ENCODE measurements at places on chromosomes 4 and X.

- DNase-seq = no peak
These were observed 4.2 kb upstream of the ABCG2 start for GRCh38 chr4:88162626-88163025.

DNA sequence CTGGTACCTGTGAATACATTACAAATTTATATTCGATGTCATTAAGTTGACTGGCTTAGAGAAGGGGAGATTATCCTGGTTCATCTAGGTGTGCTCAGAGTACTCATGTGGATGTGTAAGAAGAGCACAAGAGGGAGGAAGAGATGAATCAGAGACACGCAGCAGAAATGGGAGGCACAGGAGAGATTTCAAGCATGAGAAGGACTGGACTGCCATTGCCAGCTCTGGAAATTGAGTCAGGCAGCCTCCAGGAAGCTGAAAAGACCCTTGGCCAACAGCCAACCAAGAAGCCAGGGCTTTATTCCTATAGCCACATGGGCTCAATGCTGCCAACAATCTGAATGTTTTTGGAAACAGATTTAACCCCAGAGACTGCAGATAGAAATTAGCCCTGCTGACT is 1390.0 kb downstream of the STIM2 start:
- DNase-seq = no peak

- no peak for DNase-seq
These were observed 105.1 kb downstream of the NFKB1 start for GRCh38 chr4:102606261-102606660.

DNA sequence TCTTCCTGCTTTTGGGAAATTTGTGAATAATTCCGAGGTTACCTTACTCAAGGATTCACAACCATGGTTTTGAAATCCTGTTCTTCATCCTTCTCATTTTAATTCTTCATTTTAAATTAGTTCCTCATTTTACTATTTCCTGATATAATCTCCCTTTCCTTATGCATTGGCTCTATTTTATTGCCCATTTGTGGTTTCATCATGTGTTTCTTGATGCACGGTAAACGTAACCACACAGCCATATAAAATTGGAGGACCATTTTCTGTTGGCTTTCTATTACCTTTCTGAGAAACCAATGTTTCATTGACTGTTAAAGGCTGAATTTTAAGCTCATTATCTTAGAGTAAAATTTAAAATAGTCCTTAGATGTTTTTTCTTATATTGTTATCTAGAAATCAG is 100.3 kb upstream of the NDST4 start:
- DNase-seq = no peak

DNA sequence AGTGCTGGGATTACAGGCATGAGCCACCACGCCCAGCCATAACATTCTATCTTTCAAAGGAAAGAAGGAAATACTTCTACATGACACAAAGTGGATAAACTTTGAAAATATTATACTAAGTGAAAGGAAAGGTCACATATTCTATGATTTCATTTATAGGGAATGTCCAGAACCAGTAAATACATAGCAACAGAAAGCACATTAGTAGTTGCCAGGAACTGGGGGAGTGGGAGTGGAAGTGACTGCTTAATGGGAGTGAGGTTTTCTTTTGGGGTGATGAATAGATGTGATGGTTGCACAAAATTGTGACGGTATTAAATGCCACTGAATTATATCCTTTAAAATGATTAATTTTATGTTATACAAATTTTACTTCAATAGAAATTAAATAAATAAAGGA is 95.7 kb upstream of the IL15 start:
- no peak for DNase-seq

DNA sequence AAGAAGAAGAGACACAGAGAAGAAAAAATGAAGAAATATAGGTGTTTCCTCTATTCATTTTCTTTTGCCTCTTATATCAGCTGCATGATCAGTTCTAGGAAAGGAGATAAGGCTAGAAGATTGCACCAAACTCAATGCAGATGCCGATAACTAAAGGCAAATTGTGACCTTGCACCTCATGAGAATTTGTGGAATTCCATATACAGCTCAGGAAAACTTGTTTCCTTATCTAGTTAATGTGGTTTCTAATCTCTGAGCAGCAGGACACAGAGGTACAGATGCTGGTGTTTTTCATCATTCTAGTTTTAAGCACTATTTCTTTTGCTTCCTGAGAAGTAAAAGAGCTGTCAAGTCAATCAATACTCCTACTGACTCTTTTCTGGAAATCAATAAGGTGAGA is 104.6 kb upstream of the NWD2 start:
- no peak for DNase-seq
